MG63 (cell line): ENCODE measurements at places on chromosomes 7 and 10. TPM values are rescaled to one million over a fixed set of nuclear protein-coding genes. Genes with fewer than 3 reads are reported as not detected.
A peak's percentile ranks its signal among the peaks of the same experiment; 100 is the strongest.

- no peak for DNase-seq
Observed at GRCh38 chr7:55104712-55105433, 86.1 kb downstream of the EGFR start.

GRCh38 chr10:100791369-100792058, 46.1 kb downstream of the PAX2 start:
- no peak for DNase-seq

- DNase-seq: peak; percentile 81
Observed at GRCh38 chr10:93991596-93992284, 2.0 kb upstream of the PLCE1 start.

GRCh38 chr10:61758433-61758832, 95.7 kb downstream of the CABCOCO1 start:
- DNase-seq: no peak

- DNase-seq: no peak
Observed at GRCh38 chr7:148466120-148466519, 124.4 kb upstream of the C7orf33 start.

GRCh38 chr10:75772153-75772887, 340.9 kb downstream of the LRMDA start:
- DNase-seq: no peak

- DNase-seq: no peak
Observed at GRCh38 chr7:121369462-121369861, 26.6 kb downstream of the FAM3C start.

DNA sequence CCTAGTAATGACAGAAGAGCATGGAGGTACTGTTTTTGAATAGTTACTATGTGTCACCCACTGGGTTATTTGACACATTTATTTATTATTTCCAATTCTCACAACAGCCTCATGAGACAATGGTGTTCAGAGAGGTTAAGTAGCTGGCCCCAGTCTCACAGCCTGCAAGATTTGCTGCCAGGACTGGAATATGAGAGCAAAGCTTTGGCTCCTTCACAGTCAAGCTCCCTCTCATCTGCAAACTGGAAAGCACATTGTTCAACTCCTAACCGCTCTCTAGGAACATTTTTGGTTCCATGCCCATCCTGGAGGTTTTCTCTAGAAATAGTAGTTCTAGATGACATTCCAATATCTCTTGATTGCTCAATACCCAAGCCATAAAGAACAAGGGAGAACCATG, 75.5 kb upstream of the CXCL12 start:
- no peak for DNase-seq

DNA sequence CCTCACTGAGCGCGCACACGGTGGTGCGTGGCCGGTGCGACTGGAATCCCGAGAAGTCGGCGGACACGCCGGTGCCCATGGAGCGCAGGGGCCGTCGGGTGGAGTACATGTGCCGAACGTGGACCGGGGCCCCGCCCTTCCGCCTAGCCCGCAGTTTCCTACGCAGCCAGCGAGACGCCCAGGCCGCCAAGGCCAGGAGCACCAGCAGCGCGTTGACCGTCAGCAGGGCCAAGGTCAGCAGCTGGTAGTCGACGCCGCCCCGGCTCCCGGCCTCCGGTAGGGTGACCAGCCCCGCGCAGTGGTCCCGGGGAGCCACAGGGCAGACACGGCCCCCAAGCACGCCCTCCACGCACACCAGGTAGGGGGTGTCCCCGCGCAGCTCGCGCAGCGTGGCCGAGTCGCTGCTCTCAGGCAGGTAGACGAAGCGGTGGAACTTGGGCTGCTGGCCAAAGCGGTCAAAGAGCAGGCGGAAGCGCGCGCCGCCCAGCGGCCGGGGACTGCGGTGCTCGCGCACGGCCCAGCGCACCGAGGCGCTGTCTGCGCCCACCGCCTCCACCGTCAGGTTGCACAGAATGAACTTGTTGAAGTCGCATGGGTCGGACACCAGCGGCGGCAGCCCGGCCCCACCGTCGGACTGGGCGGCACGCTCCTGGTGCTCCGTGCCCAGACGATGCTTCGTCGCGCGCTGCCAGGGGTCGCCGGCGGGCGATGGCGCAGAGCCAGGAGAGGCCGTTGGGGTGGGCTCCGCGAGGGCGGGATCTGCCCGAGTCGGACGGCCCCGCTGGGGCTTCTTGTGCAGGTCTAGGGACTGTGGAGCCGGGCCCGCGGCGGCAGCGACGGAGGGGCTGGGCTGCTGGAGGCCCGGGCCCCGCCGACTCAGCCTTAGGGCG, 2.2 kb downstream of the TRIL start:
- DNase-seq: peak; percentile 57

DNA sequence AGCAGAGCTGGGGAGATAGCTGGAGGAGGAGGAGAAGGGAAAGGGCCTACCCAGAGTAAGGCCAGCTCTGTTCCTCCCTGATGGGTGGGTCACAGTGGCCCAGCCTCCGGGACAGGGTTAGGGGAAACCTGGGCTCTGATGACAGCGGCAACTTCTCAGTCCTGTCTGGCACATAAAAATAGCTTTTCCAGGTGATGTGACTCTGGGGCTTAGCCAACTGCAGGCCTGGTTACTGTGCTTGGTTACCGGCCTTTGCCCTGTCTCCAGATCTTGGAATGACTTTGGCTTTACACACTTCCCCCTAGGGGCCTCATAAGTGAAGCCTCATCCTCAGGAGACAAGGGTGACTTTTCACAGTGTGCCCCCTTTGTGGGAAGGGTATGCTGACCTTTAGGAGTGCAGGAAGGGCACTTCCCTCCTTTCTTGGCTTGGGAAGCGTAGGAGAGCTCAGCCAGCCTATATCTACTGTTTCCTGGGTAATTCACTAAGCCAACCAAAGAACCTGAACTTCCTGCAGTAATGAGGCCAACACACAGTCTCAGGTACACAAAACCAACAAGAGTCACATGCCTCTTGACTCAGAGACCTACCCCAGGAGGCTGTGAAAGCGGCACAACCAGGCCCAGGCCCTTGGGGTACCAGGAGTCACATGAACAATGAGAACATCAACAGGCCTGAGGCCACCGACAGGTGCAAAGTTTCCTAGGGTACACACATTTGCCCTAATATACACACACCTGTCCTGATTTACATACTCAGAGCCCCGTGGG, 11.7 kb upstream of the HILPDA start:
- no peak for DNase-seq

DNA sequence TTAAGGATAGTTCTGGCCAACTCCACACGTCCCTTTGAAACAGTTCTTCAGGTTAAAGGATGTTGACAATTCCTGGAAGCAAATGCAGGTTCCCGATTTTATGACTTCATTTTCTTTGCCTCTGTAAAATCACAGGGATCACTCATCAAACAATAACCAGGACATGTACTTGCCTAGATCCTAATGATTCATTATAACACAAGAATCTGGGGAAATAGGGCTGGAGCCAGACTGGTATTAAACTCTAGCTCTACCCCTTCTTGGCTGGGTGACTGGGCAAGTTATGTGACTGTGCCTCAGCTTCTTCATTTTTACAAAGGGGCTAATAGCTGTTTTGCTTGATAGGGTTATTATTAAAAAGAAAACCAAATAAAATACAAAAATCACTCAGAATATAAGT, 56.0 kb upstream of the KCND2 start:
- DNase-seq: no peak

DNA sequence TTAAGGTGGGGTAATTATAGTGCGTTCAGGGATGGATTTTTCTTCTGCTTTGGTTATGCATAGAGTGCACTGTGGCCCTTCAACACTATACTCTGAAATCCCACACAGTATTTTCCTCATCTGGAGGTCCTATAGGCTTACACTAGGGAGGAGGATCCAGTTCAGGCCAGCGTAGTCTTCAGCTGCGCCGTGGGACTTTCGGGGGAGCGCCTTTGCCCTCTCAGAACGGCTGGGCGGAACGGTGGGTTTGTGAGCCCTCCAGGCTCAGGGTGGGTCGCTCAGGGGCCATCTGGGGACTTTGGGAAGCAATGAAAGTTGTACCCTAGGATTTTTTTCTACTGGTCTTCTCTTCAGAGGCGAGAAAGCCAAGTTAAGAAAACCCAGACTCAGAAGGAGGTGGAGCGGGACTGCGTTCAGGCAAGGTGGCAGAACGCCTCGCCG, 652 bp upstream of the VPS26A start:
- no peak for DNase-seq

GRCh38 chr10:25804505-25804904, 129.5 kb upstream of the MYO3A start:
- DNase-seq: no peak

- no peak for DNase-seq
Observed at GRCh38 chr10:116120688-116121455, 152.1 kb downstream of the GFRA1 start.

DNA sequence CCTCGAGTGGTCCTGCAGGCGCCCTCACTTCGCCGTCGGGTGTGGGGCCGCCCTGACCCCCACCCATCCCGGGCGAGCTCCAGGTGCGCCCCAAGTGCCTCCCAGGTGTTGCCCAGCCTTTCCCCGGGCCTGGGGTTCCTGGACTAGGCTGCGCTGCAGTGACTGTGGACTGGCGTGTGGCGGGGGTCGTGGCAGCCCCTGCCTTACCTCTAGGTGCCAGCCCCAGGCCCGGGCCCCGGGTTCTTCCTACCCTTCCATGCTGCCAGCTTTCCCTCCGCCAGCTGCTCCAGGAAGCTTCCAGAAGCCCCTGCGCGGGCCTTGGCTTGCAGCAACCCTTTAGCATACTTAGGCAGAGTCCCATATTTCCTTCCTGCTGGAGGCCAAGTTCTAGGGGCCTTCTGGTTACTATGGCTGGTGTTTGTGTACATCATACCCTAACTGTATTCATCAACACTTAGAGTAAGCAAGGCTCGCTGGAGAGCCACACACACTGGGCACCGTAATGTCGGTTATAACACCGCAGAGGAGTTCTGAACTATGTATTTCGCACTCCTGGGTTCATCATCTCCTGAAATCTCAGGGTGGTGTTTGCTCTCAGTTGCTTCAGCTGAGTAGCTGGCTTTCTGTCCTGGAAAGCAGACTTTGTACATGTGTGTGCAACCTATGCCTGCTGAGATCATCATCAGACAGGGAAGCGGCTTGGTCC, 471 bp downstream of the MGMT start:
- no peak for DNase-seq

DNA sequence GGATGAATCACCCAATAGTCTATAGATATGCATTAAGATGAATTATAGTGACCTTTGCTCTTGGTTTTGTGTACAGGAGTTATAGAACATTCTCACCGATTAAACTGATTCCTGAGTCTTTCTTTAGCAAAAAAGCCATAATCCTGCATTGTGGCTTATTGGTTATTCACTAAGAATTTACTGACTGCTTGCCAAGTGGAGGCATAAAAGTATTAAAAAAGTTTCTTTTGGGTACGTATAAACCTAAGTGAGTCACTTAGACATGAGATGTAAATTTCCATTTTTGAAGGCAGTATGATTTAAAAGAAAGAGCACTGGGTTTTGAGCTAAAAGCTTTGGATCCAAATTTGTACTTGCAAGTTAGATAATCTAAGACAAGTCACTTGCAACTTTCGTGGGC, 100.7 kb downstream of the CDK6 start:
- no peak for DNase-seq

DNA sequence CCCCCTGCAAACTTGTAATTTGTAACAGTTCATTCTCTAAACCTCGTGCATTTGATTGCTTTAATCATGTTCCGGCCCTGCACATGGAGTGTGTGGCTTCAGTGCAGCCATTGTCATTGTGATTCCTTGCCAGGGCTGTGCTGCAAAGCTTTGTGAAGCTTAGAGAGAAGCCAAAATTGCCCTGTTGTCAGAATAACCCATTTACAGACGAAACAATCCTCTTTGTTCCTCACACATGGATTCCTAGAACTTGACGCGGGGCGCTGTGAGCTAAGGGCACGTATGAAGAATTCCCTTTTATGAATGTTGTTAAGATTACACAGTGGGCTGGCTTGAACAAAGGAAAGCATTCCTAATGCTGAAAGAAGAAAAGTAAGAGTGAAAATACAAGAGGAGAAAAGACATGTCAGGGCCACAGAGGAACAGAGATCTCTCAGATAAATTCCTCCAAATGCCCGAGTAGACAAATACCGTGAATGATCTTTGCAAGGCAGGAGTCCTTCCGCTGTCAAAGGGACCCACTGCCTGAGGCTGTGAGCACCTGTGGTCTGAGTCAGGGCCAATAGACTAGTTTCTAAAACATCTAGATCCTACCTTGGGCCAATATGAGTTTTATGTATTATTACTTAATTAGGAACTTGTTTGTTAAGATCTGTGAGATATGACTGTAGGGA, 205.4 kb upstream of the C7orf33 start:
- no peak for DNase-seq

- no peak for DNase-seq
Observed at GRCh38 chr10:29181936-29182335, 106.9 kb upstream of the LYZL1 start.

GRCh38 chr7:69683002-69683401, 84.7 kb downstream of the AUTS2 start:
- no peak for DNase-seq

- DNase-seq: no peak
Observed at GRCh38 chr10:98326621-98327027, 58.6 kb upstream of the LOXL4 start.

GRCh38 chr7:145845345-145845744, 271.3 kb upstream of the CNTNAP2 start:
- DNase-seq: peak; percentile 4

DNA sequence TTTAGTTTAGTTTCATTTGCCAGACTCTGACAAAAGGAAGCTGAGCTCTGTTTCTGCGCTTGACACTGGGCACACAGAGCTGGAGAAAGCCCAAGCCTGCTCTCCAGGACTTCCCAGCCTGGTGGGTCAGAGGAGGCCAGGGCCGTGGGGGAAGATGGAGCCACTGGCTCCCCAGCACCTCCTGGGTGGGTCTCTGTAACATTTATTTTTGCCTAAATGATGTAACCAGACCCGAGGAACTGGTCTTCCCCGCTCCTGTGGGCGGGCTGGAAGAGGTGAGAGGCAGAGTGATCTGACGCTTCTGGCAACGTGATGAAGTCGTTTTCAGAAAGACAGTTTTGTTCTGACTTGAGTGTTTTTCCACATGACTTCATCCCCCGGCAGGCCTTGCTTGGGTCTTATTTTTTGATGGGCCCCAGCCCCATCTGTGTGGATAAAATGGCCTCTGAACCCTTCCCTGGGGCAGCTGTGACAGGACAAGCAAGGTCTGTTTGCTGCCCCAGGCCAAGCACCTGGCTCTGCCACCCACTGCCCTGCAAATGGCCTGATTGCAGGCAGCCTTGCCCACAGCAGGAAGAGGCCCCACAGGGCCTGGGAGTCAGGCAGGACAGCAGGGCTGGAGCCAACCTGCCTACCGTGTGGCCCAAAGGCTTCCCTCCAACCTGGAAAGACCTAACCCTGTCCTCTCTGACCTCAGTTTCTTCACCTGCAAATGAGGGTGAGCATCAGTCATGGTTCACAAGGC, 304.9 kb upstream of the ZMIZ1 start:
- no peak for DNase-seq

- peak; percentile 46 for DNase-seq
Observed at GRCh38 chr10:35336921-35337823, 863 bp downstream of the CCNY start.

- DNase-seq: no peak
Observed at GRCh38 chr10:17915181-17915580, 36.5 kb upstream of the SLC39A12 start.

RARRES2 gene
- total RNA-seq: not detected in 2 replicates

LDB3 gene
- not detected in 2 replicates for total RNA-seq

SORCS1 gene
- total RNA-seq: not detected in 2 replicates

GIMAP8 gene
- not detected in 2 replicates for total RNA-seq

C10orf105 gene
- total RNA-seq: not detected in 2 replicates

TYSND1 gene
- total RNA-seq: 19.4 and 29.9 TPM in 2 replicates

GATA3 gene
- total RNA-seq: not detected in 2 replicates

HOXA6 gene
- 0.82 and 5.1 TPM in 2 replicates for total RNA-seq

SLIT1 gene
- total RNA-seq: not detected in 2 replicates

PHYHIPL gene
- total RNA-seq: not detected in 2 replicates
